OCI-M1 (cell line): ENCODE measurements at places on chromosomes 2 and 18.

DNA sequence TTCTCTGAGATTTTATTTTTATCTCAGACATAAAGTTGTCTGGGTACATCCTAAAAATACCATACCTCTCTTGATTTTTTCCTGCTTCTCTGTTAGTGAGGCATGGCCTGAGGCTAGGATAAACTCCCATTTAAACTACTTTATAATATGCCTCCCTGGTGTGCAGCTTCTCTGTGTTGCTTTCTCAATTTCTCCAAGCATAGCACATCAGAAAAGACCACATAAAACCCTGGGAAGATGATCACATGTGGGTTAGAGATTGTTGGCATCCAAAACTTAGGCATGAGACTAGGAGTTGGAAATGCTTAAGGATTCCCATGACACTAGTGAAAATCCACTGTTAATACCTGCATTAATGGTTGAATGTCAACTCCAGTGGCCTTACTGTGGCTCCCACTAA, 254.6 kb downstream of the RND3 start:
- no peak for DNase-seq

DNA sequence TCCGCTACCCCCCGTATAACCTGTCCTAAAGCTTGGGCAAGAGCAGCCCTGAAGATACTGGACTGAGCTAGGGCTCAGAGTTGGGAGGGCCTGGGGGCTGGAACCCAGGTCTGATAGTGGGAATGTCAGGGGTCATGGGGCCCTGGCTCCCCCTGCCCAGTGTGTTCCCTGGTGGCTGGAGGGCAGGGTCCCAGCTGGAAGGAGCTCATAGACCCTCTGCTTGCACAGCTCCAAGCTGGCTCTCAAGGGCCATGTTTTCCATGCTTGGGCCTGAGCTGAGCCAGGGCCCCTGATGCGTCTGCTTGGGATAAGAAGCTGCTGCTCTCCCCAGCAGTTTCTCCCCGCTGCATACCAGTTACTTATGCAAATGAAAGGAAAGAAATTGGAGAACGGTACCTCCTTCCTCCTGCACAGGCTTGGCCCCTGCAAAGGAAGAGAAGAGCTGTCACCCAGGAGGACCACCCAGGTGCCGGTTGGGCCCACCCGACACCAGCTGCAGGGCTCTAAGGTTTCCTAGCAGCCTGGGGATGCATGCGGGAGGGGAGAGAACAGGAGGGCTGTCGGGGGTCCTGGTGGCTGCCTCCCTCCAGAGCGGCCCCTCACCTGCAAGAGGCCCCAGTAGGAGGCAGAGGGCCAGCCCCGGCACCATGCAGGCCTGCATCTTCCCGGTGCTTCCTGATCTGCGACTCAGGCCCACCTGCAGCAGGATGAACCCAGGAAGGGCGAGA, 628 bp downstream of the OTOS start:
- DNase-seq, result no peak

DNA sequence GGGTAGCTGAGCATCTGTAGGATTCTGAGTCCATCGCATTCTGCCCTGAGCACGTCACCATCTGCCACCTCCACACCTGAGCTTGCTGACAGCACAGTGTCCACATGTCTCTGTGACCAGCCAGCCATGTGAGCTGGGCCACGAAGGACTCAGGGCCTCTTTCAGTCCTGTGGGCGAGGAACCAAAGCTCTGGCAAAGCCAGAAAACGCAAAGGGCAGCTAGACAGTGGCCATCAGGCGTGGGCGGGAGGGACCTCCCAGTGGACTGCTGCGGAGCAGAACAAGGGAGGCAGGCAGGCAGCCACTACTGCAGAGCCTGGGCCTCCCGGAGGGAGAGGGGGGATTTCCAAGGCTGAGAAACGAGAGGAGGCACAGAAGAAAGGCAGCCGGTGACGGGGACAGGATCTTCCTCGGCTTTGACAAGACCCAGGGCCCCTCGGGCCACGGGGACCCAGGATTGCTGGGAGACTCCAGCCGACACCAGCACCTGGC, 274.6 kb upstream of the SALL3 start:
- DNase-seq, result no peak

DNA sequence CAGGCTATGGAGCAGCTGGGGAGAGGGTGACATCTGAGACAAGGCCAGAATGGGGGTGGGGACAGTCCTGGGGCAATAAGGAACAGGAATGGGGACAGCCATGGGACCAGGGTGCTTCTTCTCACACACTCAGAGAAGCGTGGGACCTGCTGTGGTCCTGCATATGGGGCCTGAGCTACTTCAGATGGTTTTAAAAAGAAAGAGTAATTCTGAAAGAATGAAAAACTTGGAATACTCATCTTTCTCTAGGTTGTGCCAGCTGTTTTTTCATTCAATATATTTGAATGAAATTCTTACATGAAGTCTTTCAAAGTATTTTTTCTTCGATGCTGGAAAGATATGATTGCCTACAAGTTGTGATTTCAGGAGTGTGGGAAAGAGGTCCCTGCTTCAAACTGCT, 227.5 kb upstream of the APCDD1 start:
- no peak for DNase-seq

- DNase-seq, result no peak
Observed at GRCh38 chr2:33210626-33211025, 263.9 kb downstream of the LTBP1 start.

GRCh38 chr2:178542569-178542968, 62.3 kb downstream of the PLEKHA3 start:
- DNase-seq, result no peak
